Stimulated activated CD4-positive, alpha-beta T cell treated with anti-CD3 and anti-CD28 coated beads, TNF-alpha, amount 100 ng/mL, for 4 hours (primary cell): ENCODE measurements at places on chromosomes 7 and 10.

DNA sequence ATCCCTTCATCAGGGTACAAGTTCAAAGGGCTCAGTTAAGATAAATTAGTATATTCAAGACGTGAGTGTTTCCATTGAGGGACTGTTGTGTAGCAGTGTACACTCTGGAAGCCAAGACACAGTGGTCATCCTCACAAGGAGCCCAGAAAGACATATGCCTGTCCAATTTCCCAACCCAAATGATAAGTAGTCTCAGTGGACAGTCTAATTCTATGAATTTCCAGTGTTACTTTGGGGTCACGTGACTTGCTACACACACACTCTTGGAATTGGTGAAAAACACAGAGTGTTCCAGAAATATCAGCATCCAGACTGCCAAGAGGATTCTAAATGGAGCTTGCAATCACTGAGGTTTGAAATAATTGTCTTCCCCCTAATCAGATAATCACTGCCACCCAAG lies 365.1 kb downstream of the WDR11 start:
- DNase-seq, result no peak

GRCh38 chr10:101052285-101052684 lies 9.5 kb upstream of the KAZALD1 start:
- DNase-seq, result no peak

GRCh38 chr10:15751046-15751445 lies 31.3 kb upstream of the ITGA8 start:
- no peak for DNase-seq

DNA sequence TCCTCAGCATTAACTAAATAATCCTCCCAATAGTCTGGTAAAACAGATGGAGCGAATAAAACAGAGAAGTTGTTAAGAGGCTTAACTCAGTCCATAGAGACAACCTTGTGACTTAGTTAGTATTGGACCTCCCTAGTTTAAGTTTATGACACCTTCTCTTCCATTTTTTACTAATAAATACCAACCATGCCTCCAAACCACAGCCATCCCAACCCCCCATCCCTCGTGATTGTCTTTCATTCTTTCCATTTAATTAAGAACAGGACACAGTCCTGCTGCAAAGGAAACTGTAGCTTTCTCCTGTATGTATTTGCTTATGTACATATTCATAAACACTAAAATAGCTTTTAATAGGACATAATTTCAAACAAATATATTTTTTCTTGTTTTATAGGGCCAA lies 238.2 kb downstream of the SEMA3D start:
- DNase-seq, result no peak

DNA sequence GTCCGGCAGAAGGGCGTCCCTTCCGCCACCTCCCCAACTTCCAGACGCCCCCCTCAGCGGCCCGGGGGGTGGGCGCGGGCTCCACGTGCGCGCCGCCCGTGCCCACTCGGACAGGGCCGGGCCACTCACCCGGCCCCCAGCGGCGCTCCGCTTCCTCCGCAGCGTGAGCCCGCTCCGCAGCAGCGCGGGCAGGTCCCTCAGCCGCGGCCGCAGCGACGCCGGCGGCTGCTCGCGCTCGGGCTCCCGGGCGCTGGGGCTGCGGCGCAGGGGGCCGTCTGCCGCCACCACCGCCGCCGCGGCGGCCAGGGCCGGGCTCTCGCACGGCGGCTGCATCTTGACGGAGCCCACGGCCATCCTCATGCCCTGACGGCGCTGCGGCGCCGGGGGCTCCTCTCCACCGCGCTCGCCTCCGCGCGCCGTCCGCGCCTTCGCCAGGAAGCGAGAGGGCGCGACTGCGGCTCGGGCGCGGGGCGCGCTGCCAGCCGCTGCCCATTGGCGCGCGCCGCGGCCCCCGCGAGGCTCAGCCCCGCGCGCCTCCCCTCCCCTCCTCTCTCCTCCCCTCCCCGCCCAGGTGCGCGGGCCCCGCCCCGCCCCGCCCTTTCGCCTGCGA lies at the start of gene RAPGEF5:
Gene RAPGEF5 (minus strand): TSS at position 454 of the 610 bp plus-strand sequence. CDS start 94 bp downstream, at position 360.
- no peak for DNase-seq

GRCh38 chr10:62047960-62048383 lies 146.5 kb downstream of the ARID5B start:
- no peak for DNase-seq

- DNase-seq, result no peak
Observed at GRCh38 chr10:76082956-76083355, 651.5 kb downstream of the LRMDA start.

- DNase-seq, result no peak
Observed at GRCh38 chr7:134153493-134154136, 26.5 kb downstream of the LRGUK start.

DNA sequence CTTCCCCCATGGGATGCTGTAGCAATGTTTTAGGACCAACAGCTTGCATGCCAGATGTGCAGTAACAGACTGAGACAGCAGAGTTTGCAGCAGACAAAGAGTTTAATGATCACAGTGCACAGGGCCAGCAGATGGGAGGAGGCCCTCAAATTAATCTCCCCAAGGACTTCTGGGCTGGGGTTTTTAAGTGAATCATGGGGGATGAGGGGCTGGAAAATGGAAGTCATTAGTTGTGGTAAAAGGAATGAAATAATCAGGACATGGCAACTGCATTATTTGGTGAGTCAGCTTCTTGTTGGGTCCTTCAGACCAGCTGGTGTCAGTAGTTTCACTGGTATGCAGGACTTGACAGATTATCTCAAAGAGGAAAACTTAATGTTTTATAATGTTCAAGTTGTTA lies 12.6 kb upstream of the NRBF2 start:
- no peak for DNase-seq

DNA sequence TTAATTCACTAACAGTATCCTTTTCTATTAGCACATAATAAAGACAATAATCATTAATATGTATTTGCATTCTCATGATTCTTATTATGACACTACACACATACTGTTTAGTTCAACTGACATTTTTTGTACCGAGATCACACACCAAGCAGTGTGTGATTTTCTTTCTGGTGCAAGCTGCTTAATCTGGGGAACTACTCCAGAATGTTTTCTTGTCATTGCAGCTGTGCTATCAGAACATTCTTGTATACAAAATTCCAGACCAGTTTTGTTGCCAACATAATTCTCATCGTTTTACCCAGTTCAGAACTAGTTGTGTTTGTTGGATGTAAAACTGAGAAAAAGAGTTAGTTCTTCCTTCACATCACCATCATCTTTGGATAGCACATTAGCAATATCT lies 37.4 kb downstream of the VKORC1L1 start:
- no peak for DNase-seq

DNA sequence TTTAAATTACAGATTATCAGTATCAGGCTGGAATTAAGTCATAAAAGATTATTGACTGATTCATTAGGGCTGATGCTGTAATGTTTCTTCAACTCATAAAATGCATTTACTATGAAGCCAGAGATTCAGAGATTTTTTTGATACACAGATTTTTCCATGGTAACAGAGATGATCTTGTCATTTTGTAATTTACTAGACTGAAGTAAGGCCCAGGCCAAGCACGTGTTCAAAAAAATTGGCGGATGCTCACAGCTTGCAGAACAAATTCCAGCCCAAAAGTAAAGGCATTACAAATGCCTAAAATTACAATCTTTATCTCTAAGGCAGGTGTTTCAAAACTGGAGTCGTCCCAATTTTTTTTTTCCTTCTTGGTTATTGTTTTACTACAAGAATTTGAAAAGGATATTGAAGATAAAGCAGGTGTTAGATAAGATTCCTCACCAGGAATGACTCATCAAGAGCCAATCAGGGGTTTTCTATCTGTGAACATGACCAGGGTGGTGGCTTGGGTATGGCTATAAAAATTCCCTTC lies 78.4 kb upstream of the MEOX2 start:
- DNase-seq, result no peak

DNA sequence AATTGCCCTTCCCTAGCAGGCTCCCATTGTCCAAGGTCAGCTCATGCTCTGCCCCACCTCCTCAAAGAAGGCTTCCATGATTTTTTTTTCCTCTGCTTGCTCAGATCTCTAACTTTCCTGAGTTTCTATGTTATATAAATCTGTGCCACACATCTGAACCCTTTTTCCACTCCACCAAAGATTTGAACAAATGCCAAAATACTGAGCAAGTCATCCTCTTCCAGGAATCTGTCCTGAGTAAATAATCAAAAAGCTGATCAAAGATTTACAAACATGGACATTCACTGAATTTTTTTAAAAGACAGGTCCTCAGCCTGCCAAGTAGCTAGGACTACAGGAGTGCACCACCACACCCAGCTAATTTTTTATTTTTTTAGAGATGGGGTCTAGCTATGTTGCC lies 102.8 kb upstream of the ARID5B start:
- DNase-seq, result no peak

GRCh38 chr7:34719636-34720035 lies 61.6 kb downstream of the NPSR1 start:
- DNase-seq, result no peak

- DNase-seq, result no peak
Observed at GRCh38 chr10:67772894-67773511, 65.0 kb downstream of the DNAJC12 start.

DNA sequence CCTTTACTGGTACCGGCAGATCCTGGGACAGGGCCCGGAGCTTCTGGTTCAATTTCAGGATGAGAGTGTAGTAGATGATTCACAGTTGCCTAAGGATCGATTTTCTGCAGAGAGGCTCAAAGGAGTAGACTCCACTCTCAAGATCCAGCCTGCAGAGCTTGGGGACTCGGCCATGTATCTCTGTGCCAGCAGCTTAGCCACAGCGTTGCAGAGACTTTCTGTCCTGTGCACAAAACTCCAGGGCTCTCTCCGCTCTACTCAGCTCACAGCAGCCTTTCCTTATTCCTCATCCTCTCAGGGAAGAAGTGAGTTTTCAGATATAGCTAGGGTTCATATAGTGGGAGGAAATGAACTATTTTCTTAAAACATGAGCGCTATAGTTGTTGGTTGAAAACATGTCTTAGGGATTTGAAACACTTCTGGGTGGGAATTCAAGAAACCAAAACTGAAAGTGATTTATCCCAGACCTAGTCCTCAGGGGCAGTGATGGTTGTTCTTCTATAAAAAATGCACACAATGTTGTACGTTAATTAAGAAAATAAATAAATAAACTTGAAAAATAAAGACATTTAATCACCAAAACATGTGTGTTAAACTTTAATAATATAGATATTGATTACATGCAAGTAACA lies 150.2 kb upstream of the PRSS58 start:
- DNase-seq, result no peak

GRCh38 chr7:111647881-111648280 lies 85.6 kb upstream of the IMMP2L start:
- DNase-seq, result no peak

DNA sequence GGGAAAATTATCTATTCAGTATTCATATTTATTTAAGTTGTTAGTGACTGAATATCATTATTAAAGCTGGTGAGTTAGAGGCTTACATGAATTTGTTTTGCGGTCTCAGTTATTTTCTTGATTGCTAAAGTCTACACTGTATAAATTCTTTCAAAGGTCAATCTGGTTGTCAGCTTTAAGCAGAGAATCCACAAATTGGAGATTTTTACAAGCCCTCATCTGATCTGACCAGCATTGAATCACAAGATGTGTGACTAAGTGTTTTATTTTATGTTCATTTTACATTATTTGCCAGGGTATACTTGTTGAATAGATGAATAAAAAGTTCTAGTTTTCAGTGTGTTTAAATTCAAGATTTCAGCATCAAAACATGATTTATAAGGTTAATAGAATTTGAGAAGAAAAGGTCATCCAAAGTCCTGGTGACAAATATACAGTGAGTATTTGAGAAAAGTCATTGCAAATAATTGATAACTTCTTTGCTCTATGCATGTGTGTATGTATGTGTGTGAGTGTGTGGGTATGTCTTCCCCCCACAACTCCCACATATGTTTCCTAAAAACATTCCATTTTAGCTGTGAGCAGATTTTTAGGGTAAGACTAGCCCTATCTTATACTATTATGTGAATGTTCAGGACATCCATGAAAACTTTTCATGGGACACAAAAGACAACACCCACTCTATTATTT lies 4.4 kb downstream of the SEMA3A start:
- no peak for DNase-seq

DNA sequence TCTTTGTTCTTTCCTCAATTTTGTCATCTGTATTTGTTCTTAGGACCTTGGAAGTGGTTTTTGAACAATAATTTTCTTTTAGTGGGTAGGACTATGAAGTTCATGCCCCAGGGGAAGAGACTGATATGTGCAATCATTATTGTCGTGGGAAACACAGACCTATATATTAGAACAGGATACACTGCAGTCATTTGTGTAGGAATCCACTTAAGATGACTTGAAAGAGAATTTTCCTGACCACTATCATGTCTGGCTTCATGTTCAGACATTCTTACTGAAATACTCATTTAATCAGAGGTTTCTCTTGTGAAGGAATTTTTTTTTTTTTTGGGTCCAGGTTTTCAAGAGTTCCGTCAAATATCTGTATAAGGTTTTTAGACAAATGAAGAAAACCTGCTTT lies 163.6 kb downstream of the SUGCT start:
- no peak for DNase-seq
